Activated T-helper 1 cell treated with anti-CD3 and anti-CD28 coated beads, Interleukin-2, amount 50 U/mL, for 16 hours (primary cell): ENCODE measurements at places on chromosomes 16 and 17.

- no peak for DNase-seq
Observed at GRCh38 chr17:80461528-80462160, 14.8 kb downstream of the NPTX1 start.

DNA sequence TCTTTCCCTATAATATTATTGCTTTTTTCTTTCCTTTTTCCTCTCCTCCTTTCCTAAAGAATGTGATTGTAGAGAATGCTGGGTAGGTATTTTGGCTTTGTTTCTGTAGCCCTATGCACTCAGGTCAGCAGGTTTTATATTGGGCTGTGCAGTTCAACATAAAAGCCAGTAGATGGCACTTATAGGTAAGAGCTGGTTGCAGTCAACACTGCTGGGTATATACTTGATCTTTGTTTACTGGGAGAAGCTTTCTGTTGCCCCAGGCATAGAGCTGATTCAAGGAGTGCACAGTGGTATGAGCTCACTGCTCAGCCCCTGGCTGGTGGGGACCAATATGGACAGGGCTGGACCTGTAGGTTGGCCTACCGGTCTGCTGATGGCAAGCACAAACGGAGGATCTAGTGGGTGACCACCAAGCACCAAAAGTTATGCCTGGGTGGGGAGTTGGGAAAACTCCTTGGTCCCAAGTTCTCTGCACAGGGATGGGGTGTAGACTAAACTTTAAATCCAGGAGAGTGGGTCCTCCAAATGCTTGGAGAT is 378.9 kb downstream of the PMP22 start:
- DNase-seq, result no peak

GRCh38 chr17:74972107-74972972 is at the start of gene HID1:
Gene HID1, minus strand, starts transcription at chr17:74972759. Its CDS starts 103 bp downstream, at chr17:74972656.
- DNase-seq, result peak; percentile 69

GRCh38 chr16:69444873-69445517 is 20.6 kb downstream of the CYB5B start:
- DNase-seq, result no peak

GRCh38 chr16:51392521-51393187 is 241.6 kb upstream of the SALL1 start:
- DNase-seq, result no peak

- DNase-seq, result peak; percentile 76
Observed at GRCh38 chr16:57041182-57042156, 50.9 kb upstream of the CPNE2 start.

- no peak for DNase-seq
Observed at GRCh38 chr17:75845058-75845711, 981 bp upstream of the UNC13D start.

- no peak for DNase-seq
Observed at GRCh38 chr16:66862023-66862520, 17.9 kb downstream of the CA7 start.
